ENCODE measurements at places on chromosomes 13 and 19.

- no peak for DNase-seq
These were observed 8.3 kb downstream of the F7 start for GRCh38 chr13:113113846-113114271.

DNA sequence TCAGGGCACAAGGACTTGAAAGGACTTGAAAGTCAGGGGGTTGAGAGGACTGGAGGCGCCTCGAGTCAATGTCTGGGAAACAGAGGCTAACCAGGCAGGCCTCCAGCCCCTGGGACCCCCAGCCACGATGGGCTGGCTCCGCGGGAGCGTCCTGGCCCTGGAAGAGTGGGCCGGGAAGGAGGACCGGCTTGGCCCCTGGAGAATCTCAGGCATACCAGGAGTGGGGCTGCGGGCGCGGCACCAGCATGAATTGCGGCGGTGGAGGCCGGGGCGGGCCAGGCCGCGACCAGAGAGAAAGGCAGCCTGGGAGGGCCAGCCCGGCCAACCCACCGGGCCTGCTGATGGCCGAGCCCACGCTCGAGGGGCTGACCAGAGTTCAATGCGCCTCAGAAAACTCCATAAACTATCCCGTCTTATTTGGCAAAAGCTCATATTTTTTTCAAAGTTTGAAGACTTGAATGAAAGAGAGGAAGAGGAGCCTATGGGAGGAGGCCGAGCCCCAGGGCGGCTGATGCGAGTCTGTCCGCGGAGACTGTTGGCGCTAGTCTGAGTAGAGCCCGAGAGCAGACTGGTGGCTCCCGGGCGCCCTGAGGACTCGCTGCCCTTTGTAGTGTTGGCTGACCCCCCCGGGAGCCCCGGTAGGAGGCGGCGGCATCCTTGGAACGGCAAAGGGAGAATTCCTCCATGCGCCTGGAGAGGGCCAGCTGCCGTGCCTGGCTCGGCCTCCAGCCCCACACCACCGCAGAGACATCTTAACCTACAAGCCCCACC is 68.0 kb downstream of the MLLT1 start:
- DNase-seq, result no peak

- DNase-seq, result no peak
These were observed 273.2 kb downstream of the LIG4 start for GRCh38 chr13:107942030-107942617.

DNA sequence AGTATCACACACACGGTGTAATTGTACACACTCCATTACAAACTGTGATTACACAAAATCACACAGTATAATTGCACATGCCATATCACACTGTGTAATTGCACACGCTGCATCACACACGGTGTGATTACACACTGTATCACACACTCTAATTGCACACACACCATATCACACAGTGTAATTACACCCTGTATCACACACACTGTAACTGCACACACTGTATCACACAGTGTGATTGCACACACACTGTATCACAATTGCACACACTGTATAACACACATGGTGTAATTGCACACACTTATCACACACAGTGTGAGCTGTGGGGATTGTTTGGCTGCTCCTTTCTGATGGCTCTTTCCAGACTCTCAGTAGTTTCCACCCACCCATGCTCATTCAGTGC is 162.6 kb upstream of the SGCG start:
- no peak for DNase-seq

- DNase-seq, result no peak
These were observed 48.0 kb downstream of the NFIX start for GRCh38 chr19:13043285-13043684.

DNA sequence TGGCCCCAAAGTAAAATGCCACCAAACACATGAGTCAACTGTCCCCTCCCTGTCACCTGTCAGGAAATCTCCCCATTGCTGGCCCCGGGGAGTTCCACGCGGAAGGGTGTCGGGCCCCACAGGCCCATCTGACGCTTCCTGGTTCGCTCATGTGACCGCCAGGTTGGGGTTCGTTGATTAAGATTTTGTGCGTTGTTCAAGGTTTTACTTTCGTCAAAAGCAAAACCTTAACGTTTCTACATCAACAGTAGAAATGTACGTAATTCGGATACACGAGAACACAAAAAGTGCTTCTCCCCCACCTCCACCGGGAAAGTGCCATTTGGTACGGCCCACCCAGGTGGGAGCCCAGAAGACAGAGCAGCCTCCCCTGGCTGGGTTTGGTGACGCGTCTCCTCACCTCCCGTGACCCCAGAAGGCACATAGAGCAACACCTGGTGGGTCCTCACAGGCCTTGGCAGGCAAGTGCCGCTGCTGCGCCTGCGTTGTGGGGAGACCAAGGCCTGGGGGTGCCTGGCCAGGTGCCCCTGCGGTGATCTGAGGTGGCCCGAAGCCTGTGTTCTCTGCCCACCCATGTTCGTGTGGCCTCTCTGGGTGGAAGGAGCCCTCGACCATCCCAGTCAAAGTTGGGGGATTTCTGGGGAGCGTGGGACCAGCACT is 161.6 kb downstream of the KDM4B start:
- peak; percentile 29 for DNase-seq

- no peak for DNase-seq
These were observed 16.4 kb downstream of the SIX5 start for GRCh38 chr19:45752639-45753038.

GRCh38 chr13:69600811-69601210 is 506.8 kb upstream of the ATXN8OS start:
- no peak for DNase-seq

- DNase-seq, result no peak
These were observed 54.3 kb upstream of the SERTM1 start for GRCh38 chr13:36619535-36619934.

- no peak for DNase-seq
These were observed 11.6 kb upstream of the JUND start for GRCh38 chr19:18292810-18293641.

- DNase-seq, result no peak
These were observed 64.5 kb downstream of the RAP2A start for GRCh38 chr13:97498419-97498818.

- no peak for DNase-seq
These were observed at the start of gene KLHL1 for GRCh38 chr13:70108356-70109105. TSS of gene KLHL1 (minus strand) at chr13:70108452. CDS start at chr13:70107699, 753 bp downstream.

- peak; percentile 30 for DNase-seq
These were observed 207.4 kb upstream of the RFC3 start for GRCh38 chr13:33610438-33611120.
